ENCODE measurements at places on chromosomes 2 and 18. TPM values are rescaled to one million over a fixed set of nuclear protein-coding genes. Genes with fewer than 3 reads are reported as not detected.
A peak's percentile ranks its signal among the peaks of the same experiment; 100 is the strongest.

GRCh38 chr2:36329251-36329650 is 26.3 kb upstream of the CRIM1 start:
- no peak for DNase-seq

- no peak for DNase-seq
Measured at GRCh38 chr18:6058941-6059340, 163.6 kb upstream of the TMEM200C start.

DNA sequence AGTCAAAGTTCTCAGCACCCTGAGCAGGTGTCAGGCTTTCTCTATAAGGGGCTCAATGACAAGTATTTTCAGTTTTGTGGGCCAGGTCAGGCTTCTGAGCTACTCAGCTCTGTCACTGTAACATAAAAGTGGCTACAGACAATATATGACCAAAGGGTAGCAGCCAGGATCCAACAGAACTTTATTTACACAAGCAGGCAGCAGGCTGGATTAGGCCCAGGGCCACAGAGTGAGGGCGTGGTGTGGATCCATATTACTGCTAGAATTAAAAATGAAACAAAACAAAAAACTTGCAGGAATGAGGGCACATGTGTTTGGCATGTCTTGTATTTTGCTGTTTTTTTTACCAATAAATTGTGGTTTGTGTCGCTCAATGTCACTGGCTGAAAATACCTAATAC is 143.7 kb downstream of the EIPR1 start:
- DNase-seq = no peak

DNA sequence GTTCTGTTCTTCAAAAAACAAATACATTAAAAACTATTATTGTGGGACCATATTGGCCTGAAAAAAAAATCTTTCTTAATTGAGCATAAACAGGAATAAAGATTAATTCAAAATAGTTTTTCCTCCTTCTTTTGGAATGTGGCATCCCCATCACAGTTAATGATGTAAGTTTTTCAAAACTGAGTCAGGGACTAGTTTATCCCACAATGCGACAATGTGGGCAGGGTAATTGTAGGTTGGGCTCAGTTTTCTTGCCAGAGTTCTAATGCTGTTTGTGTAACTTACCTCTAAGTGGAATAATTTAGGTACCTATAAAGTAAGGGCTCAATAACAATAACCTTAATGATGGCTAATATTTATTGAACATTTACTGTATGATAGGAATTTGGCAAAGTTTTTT is 82.0 kb downstream of the PMS1 start:
- no peak for DNase-seq

GRCh38 chr2:28291811-28292440 is 100.7 kb upstream of the FOSL2 start:
- no peak for DNase-seq

GRCh38 chr18:4276953-4277585 is 178.0 kb downstream of the DLGAP1 start:
- no peak for DNase-seq

DNA sequence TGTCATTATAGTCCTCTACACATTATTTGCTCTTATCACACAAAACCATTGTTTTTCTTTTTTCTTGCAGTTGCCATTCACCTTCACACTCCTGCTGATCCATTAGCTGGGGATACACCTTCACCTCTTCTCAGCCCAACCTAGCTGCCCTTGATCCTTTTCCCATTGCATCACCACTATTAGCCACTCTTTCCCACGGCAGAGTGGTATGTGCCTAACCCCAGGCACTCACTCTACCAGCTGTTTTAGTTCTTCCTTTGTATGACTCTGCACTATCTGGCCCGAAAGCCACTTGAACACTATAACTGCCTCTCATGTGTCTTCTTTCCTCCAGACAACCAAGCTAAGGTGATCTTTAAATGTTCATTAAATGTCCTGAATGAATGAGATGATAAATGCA is 145.4 kb upstream of the PIK3C3 start:
- no peak for DNase-seq

GRCh38 chr2:119407430-119408220 is 24.0 kb upstream of the TMEM37 start:
- DNase-seq = peak; percentile 55

- DNase-seq = no peak
Measured at GRCh38 chr2:20676353-20677215, 9.6 kb downstream of the GDF7 start.

DNA sequence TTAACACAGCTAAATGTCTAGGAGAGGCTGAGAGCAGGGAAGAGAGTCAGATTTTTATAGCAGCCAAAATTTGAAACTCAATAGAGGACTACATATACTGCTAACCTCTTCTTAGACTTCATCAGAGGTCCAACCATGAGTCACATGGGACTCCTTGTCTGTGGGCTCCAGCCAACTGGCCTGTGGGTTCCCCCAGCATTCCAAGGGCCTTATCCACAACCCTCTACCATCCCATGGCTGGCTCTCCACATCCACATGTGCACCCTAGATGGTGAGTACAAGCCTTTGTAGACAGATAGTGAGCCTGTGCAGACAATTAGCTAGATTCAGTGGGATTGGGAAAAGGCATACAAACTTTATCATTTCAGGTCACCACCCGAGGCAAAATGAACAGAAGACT is 901.9 kb upstream of the ZEB2 start:
- DNase-seq = no peak

GRCh38 chr18:13137670-13138419 is 80.7 kb upstream of the LDLRAD4 start:
- DNase-seq = no peak

- no peak for DNase-seq
Measured at GRCh38 chr18:58781627-58782194, 83.0 kb upstream of the ZNF532 start.

GRCh38 chr18:49510393-49511115 is 23.5 kb upstream of the C18orf32 start:
- no peak for DNase-seq

GRCh38 chr2:25035537-25036220 is 6.2 kb upstream of the EFR3B start:
- no peak for DNase-seq

DNA sequence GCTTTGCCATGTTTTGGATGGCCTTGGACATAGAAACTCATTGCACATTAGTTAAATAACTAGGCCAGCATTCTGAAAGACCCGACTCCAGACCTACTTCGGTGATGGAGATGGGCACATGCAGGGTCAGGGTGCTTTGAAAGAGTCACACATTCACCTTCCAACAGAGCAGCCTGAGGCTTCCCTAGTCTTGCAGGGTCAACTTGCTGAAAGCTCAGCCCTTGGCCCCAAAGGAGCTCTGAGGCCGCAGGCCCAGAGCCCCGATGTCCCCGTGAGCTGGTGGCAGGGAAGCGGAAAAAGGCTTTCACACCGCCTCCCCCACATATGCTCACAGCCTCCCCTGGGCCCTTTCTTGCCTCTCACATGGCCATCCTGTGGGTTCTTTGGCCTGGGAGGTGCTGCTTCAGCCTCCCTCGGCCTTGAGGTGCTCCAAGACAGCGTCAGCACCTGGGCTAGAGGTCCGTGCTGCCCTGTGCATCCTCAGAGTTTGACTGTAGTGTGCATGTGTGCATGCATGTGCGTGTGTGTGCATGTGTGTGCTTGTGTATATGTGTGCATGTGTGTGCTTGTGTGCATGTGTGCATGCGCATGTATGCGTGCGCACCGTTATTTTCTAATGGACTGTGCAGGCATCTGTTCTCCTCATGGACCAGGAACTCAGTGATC is 21.6 kb downstream of the LDLRAD4 start:
- no peak for DNase-seq

- no peak for DNase-seq
Measured at GRCh38 chr2:20418519-20418918, 28.4 kb upstream of the RHOB start.

DNA sequence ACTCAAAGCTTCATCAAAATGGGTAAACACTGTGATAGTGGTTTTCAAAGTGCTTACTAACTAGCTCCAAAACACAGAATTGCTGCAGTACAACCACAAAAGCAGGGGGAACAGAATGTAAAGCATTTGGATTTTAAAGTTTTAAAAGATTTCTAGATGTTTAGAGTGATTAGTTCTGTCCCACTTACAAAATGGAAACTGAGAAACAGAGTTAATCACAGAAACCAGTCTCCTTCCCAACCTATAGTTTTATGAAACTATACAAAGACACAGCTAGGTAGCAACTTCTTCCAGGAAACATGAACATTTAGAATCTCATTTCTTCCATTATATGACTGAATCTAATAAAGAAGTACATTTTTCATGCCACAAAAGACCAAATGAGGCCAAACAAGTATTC is 73.8 kb upstream of the HNRNPA3 start:
- DNase-seq = no peak

GRCh38 chr2:8457699-8458502 is 224.0 kb upstream of the ID2 start:
- DNase-seq = no peak

DNA sequence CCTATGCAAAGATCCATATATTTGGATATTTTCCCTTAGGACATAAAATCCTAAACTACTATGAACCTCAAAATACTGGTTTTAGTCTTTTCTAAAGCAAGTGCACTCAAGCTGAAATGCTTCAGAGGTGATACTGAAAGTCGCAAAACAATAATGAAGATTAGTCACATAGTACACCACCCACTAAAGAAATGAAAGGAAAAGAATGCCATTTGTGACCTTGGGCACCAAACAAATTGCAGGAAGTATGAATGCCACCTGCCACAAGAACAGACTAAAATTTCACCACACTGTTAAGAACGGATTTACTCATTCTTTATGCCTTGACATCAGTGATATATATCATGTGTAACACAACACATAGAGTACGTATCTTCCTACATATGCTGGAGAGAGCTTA is 161.5 kb downstream of the ZNF521 start:
- DNase-seq = no peak

DNA sequence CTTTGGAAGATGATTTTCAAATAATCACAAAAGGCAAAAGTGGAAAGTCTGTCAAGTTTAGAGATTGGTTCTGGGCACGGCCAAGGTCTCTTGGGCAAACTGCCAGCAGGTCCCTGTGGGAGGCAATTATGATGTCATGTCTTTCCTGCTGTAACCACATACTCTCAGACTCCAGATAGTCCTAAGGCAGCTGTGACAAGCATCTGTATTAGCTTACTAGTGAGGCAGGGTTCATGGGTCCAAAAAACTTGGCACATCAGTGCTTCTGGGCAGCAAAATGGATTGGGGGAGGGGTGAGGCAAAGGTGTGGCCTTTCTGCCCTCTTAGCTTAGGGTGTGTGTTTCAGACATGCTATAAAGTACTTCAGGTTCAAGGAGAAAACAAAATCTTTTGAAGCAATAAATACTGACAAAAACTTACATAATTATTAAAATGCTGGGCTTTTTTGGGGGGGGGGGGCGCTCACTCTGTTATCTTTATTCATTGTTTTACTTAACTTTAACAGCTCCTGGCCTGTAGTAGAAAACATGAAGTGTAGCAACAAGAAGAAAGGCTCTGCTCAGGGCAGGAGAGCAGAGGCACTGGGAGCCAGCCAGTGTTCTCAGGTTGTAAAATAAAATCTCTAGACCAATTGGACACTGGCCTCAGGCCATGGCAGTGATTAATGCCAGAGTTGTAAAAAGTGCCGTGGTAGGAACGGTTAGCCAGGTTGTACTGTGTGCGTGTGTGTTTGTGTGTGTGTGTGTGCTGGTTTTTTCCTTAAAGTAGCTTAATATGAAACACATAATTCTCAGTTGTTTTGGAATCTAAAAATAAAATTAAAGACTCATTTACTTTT is 14.3 kb upstream of the TANC1 start:
- peak; percentile 41 for DNase-seq

DNA sequence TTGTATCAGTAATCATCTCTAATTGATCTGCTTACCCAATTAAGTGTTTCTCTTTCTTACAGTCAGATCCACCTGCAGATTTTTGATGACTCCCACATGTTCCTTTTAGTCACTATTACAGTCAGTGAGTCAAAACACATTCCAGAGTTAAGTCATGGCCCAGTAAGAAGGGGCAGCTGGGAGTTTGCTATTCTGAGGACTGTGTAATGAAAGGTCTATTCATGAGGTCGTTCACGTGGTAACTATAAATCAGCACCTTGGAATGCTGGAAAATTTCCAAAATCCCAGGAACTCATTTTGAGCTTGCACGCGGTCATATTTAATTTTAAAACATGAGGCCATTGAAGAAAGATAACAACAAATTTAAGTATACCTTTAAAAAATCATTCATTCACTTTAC is 252.5 kb downstream of the XIRP2 start:
- no peak for DNase-seq

- DNase-seq = no peak
Measured at GRCh38 chr18:12010187-12010802, 29.0 kb downstream of the IMPA2 start.

The SERPINB4 gene
- total RNA-seq = 2.5 TPM

The FEV gene
- not detected for total RNA-seq

The HIBCH gene
- total RNA-seq = 18.7 TPM

The TYMS gene
- total RNA-seq = 55.7 TPM

The CCDC68 gene
- 0.52 TPM for total RNA-seq

The IL1F10 gene
- total RNA-seq = not detected

The ANKRD30BL gene
- 0.19 TPM for total RNA-seq

The LCT gene
- 1.1 TPM for total RNA-seq

The PROC gene
- 0.71 TPM for total RNA-seq

The ZSCAN30 gene
- total RNA-seq = 11.6 TPM

The LYPD1 gene
- 5.1 TPM for total RNA-seq

The DPYSL5 gene
- total RNA-seq = 0.09 TPM

The WDR43 gene
- 49.0 TPM for total RNA-seq
